ENCODE measurements at places on chromosomes 1 and 21.

DNA sequence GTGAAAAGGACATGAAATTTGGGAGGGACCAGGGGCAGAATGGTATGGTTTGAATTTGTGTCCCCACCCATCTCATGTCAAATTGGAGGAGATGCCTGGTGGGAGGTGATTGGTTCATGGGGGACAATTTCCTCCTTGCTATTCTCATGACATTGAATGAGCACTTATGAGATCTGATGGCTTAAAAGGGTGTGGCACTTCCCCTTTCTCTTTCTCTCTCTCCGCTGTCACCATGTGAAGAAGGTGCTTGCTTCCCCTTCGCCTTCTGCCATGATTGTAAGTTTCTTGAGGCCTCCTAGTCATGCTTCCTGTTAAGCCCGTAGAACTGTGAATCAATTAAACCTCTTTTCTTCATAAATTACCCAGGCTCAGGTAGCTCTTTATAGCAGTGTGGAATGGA is 7.6 kb upstream of the GBP4 start:
- no peak for DNase-seq

- DNase-seq, result no peak
Observed at GRCh38 chr1:212415107-212415841, 588 bp upstream of the PACC1 start.

- DNase-seq, result no peak
Observed at GRCh38 chr1:18940303-18941020, 16.0 kb downstream of the IFFO2 start.

GRCh38 chr1:156592910-156593660 is 1.5 kb downstream of the NAXE start:
- DNase-seq, result no peak

GRCh38 chr1:172532700-172533512 is at the start of gene SUCO:
SUCO (plus strand) TSS chr1:172533150; CDS start chr1:172533436, 286 bp downstream.
- DNase-seq, result peak; percentile 96

DNA sequence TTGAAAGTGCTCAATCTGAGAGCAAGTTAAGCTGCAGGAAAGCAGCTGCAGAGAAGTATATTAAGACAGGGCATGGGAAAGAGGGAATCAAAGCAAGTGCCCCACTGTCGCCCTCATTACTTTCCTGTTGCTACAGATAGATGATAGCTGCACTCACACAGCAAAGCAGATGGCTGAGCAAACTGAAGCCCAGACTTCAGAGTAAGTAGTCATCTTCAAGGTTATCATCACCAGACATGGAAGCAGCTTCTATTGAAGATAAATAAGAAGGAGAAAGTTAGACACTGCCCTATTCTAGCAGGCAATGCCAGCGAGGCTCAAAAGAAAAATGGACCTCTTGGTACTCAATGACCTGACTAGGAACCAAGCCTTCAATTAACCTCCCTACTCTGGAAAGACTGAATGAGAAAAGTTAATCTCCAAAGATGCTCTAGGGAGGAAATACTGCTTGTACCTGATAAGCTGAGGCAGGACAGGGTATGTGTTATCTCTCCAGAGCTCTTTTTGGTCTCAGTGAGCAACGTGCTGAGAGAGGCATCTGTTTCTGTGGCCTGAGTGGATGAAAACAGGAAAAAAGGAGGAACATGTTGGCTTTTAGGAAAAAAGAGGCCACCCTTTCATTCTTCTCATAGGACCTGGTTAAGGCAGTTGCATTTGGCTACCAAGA is 11.1 kb upstream of the MRPL9 start:
- no peak for DNase-seq

- no peak for DNase-seq
Observed at GRCh38 chr21:45877171-45877438, 104.5 kb upstream of the COL6A1 start.

DNA sequence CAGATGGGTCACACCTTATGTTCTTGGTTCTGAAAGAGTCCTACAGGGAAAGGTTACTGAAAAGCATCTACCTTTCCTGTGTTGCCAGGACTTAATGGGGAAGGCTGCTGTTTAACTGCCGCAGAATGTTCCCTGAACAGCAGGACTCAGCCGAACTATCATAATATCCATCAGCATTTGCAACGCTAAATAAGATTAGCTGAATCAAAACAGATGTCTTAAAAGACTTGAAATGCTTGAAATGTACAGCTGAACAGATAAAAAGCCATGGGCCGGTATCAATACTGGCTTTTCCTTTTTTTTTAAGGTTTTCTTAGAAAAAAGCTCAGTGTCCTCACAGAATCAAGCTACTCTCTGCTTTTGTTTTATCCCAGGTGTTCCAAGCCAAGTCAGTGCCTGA is 19.7 kb upstream of the ATP13A2 start:
- DNase-seq, result no peak

DNA sequence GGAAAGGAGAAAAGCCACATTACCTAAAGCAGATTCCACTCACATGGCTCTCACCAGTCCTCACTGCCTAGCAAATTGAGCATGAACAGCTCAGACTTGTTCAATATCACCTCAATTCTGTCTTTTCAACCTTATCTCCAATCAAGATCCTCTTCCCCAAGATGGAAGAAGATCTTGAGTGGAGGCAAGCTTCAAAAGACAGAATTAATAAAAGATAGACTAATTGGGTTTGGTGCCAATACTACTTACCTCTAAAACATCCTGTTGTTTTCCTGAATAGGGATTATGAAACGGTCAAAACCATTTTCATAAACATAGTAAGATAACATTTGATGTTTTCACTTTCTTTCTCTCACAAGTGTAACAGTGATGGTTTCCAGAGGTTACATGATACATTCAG is 349.2 kb upstream of the PLD5 start:
- no peak for DNase-seq

DNA sequence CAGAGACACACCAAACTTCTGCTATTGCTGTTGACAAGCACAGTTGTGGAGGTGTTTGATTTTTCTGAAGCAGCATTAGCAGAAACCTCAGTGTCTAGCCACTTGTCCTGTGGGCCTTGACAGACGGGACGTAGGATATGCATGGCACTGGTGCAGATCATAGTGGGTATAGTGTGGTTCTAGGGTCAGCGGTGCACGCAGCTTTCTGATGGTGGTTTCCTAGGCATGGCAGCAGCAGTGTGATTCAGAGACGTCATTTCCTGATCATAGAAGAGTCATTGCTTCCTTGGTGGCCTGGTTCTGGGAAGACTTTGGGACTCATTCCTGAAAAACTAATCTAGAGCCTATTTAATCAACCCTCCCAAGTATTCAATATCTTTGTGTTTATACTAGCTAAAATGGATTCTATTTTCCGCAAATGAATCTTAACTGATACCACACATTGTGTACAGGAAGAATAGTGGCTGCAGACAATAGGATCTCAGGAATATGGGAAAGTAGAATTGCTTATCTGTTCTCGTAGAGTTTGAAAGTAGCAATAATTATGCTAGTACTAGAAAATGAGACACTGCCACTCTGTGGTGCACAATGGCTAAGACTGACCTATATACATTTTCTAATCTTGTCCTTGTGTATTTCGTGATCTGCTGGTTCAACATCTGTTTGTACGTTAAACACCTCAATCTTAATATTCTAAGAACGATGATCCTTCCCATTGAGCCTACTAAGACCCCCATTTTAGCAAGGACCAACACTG is 2.8 kb upstream of the USP1 start:
- DNase-seq, result no peak

- no peak for DNase-seq
Observed at GRCh38 chr1:54424398-54424797, 18.2 kb upstream of the SSBP3 start.

DNA sequence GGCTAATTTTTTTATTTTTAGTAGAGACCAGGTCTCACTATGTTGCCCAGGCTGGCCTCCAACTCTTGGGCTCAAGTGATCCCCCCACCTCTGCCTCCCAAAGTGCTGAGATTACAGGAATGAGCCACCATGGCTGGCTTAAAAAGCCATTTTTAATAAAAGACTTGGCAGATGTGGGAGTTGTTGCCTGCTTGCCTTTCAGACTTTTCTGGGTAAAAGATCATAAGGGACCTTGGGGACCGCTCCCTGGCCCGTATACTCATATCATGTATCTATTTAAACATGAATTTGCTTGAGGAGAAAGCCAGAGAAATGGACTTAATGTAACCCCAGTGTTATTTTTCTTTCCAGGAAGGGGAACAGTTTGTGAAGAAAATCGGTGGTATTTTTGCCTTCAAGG is 23.4 kb upstream of the PODN start:
- no peak for DNase-seq

- no peak for DNase-seq
Observed at GRCh38 chr1:36087233-36088123, 1.2 kb upstream of the ADPRS start.

DNA sequence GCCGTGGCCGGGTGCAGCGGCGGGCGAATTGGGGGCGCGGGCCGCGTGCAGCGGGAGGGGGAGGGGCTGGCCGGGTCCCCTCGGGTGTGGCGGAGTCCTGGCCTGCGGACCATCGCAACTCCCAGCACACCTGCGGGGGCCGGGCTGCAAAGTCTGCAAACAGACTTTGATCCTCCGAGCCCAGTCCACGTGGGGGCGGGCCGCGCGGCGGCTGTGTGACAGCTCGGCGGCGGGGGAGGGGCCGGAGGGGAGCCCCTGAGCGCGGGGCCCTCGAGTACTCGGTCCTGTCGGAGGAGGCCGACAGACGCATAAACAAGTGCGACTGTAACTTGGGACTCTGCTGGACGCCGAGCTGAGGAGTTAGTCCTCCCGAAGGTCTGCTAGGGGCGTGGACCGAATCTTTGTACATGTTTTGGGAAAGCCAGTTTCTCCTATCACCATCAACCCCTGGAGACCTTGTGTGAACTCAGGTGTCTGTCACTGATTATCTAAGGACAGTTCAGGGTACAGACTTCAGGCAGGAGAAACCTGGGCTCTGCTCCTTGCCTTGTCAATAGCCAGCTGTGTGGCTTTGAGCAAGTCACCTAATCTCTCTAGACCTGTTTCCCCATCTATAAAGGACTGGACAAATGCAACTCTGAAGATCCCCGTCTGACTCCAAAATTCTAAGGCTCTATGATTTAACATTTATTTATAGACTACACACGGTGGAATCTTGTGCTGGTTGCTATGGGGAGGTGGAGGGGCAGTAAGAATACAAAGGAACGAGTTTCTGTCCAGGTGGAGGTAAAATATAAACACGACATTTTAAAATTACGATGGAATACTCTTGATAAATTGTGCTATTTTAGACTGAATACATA is 710 bp upstream of the SLC30A1 start:
- peak; percentile 49 for DNase-seq

GRCh38 chr1:160879056-160879455 is 5.9 kb downstream of the ITLN1 start:
- DNase-seq, result no peak

GRCh38 chr21:44870748-44871495 is 2.6 kb downstream of the PTTG1IP start:
- no peak for DNase-seq

DNA sequence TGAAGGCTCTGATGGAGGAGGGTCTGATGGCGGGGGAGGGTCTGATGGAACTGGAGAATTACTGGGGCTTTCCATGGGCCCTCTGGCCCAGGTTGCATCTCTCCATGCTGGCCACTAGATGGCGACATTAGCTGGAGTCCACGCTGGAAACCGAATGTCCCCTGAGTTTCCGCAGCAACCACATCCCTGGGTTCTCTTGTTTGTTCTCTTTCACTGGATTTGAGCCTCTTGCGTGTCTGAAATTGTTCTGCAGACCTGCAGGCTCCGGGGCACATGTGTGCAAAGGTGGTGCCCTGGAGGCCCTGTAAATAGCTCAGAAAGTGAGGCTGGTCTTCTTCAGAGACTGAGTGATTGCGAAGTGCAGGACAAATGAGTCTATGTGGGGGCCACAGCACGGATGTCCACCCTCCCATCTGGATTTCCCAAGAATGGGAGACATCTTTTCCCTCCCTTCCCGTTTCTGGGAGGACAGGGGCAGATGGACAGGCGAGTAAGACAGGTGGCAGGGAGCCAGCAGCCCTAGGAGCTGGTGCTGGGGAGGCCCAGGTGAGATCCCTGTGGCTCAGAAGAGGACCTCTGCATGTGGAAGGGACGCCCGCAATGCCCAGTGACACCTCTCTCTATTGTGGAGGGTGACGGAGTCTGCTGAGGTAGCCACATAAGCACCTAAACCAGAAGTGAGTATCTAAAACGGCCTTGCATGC is 73.2 kb upstream of the ABCG1 start:
- DNase-seq, result no peak

- no peak for DNase-seq
Observed at GRCh38 chr1:46496505-46496904, 6.9 kb downstream of the DMBX1 start.

- no peak for DNase-seq
Observed at GRCh38 chr1:233278631-233279030, 16.9 kb downstream of the PCNX2 start.

DNA sequence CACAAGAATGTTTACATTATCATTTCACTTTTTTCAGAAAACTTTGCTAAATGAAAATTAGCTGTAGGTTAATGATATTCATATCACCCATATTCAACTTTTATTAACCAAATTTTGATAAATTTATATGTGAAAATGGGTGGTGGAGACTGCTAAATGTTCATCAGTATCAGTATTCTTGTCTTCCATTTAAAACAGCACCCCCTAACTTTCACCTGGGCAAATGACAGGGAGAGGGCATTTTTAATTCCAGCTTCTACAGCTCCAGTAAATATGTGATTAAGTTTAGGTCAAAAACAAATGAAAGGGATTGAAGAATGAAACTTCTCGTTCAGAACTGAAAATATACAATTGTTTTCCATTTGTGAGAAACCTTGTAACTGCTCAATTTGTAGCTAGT is 722.2 kb downstream of the KCNT2 start:
- no peak for DNase-seq

GRCh38 chr1:4071653-4072052 is 171.6 kb upstream of the C1orf174 start:
- no peak for DNase-seq

DNA sequence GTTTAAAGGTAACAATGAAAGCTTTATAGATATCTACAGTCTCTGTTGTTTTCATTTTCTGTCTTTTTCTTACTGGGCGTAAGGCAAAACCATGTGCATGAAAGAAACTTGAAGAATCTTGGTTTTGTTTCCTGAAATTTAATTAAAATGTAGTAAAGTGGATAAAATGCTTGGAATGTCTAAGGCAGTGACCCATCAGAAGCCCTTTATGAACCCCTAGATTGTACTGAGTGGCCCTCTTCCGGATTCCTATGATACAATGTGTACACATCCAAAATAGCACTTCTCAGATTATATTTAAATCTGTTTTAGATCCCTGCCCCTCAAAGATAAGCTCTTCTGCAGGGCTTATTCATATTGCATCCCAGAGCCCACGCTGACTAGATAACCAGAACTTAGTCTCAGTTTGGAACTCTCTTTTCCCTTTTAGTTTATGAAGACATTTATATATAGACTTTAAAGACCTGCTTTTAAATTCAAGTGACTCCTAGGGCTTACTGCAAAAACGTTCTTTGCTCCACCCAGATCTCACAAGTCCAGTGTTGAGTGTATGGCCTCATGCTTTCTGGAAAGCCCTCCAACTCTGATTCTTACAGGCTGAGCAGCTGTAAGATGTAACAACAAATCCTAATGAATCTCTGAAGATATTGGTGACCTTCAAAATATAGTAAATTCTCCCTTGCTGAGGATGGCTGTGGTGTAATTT is 142.9 kb downstream of the LRRC7 start:
- DNase-seq, result no peak

Measured in left renal pelvis (tissue), 4 donors.